ENCODE measurements at places on chromosomes 6 and 20.

GRCh38 chr6:43773050-43773979 is 3.3 kb downstream of the VEGFA start:
- peaks cover 1% of the 10 kb centered on the region for H3K36me3 ChIP-seq
- peaks cover 51% of the 10 kb centered on the region for H3K4me1 ChIP-seq
- no peak for DNase-seq
- peak overlapping the region; percentile 88 for H3K4me3 ChIP-seq

DNA sequence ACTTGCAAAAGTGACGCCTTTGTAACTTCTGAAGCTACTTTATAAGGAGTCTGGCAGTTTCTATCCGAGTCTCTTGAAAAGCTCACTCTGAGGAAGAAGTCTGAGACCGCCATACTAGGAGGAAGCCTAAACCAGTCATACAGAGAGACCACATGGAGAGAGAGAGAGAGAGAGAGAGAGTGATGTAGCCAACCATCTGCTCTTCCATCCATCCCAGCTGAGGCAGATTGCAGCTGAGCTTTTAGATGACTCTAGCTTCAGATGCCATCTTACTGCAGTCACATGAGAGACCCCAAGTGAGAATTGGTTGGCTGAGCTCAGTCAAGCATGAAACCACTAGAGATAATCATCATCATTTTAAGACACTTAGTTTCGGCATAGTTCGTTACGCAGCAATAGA is 15.0 kb upstream of the DTNBP1 start:
- no peak overlapping the region for H3K4me3 ChIP-seq
- no peak for DNase-seq
- no peaks in the 10 kb centered on the region for H3K27me3 ChIP-seq

DNA sequence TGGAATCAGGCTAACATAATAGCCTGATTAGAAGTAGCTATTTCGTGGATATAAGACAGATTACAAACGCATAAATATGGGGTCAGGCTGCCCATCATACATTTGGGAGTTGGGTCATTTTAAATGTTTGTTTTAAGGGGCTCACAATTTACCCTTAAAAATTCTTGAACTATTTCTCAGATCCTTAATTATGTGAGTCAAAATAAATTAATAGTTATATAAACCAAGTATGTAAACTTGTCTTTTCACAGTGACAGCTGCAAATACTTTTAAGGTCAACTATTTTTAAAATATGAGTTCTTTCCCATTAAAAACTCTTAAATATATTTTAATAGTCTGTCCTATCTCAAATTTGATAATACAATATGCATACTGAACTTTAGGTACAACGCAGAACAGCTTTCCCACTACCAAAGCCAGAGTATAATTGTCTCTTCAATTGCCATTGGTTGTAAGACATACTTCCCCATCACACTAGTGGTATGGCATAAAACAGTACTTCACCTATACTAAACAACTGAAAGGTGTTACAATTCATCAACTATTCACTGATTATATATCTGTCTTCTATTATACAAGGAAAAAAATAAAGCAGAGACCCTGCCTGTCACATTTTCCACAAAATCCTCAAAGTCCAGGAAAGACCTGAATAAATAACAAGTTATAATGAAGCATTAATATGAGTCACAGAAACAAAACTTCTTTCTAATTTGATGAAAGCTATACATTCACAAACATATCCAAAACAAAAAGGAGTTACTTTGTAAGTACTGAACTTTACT is 80.8 kb upstream of the COL21A1 start:
- no peak overlapping the region for H3K27ac ChIP-seq
- no peak overlapping the region for H3K4me3 ChIP-seq
- H3K36me3 ChIP-seq, result no peaks in the 10 kb centered on the region
- H3K4me1 ChIP-seq, result no peaks in the 10 kb centered on the region
- no peak for DNase-seq

DNA sequence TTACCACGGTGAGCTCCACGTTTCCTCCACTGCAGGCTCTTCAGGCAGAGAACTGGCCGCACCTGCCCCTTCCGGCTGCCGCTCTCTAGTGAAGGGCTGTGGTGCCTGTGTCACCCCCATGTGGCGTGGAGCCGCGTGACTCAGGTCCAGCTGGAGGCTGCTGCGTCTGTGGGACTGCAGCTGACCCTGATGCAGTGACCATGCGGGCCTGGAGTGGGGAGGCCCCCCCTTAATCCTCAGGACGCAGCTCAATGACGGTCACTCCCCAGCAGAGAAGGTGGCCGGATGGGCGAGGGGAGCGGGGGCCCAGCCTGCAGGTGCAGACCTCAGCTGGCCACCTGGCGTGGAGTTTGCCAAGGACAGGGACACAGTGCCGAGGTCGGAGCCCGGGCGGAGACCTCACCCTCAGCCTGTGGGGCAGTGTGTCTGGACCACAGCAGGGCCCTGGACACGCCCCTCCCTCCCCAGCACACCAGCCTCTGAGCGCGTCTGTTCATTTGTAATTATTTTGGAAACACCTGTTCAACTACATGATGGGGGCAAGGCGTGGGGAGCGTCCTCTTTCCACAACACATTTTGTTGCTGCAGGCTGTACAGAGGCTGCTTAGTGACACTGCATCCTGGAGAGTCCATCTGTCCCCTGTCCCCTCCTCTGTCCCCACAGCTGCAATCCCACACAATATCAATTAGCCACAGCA is 10.7 kb downstream of the BHLHE23 start:
- H3K27me3 ChIP-seq, result no peaks in the 10 kb centered on the region
- H3K36me3 ChIP-seq, result no peaks in the 10 kb centered on the region
- H3K4me3 ChIP-seq, result no peak overlapping the region
- no peak overlapping the region for H3K27ac ChIP-seq

DNA sequence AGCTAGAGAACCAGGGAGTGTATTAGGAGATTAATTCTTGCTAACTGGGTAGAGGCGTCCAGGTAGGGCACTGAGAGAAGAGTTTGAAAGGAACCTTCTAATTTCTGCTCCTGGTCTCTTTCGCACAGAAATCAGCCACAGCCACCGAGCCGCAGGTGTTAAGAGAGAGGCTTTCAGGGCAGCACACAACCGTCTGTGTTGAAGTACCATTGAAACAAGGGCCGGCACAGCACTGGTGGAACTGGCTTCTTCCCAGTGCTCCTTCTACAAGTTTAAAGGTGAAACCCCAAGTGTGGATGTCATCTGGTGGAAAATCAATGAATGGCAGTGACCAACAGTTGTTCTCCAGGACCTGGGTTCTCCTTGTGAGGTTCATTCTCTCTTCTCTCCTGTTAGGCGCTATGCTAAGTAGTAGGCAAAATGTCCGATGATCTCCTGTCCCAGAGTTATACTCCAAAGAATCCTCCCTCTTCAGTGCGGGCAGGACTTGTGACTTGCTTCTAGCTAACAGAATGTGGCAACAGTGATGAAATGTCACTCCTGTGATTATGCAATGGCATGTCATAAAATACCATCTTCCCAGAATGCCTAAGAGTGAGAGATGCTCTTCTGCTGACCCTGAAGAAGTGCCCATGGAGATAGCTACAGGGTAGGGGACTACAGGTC is 15.0 kb upstream of the RIN2 start:
- no peaks in the 10 kb centered on the region for H3K36me3 ChIP-seq
- H3K27me3 ChIP-seq, result no peaks in the 10 kb centered on the region
- no peaks in the 10 kb centered on the region for H3K4me1 ChIP-seq
- no peak overlapping the region for H3K27ac ChIP-seq
- no peak for DNase-seq
- H3K4me3 ChIP-seq, result no peak overlapping the region

DNA sequence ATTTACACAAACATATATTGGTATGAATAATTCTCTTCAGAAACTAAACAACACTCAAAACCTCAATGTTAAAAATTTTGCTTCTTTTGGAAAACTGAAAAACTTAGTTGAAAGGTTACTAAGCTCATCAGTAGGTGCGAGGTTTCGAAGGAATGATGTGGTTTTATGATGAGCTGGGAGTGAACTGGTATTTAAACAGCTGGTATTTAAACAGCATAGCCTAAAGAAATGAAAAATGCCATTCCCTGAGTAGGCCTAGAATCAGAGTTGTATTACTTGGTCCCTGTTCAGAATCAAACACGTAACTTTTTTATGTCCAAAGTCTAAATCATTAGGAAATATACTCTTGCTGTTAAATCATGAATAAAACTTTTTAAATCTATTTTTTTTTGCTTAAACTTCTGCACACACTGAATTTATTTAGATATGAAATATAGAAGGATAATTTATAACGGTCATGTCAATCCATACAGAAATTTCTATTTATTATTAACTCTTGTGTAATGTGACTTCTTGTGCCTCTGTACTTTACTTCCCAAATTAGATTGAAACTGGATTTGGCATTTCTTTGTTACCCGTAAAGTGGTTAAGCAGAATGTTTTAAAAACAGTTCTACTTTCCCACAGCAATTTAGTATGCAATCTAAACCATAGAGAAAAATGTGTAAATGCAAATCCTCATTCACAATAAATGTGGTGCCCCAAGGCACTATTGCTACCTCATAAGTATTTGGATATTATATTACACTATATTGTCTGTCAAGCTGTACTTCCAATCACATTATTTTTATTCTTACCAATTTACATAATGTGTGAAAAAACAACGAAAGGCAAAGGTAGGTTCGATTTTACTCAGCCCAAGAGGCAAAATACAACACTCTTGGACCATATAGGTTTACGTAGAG is 124.1 kb downstream of the HS3ST5 start:
- H3K4me1 ChIP-seq, result no peaks in the 10 kb centered on the region
- no peaks in the 10 kb centered on the region for H3K36me3 ChIP-seq
- no peak overlapping the region for H3K27ac ChIP-seq
- DNase-seq, result no peak
- no peak overlapping the region for H3K4me3 ChIP-seq

DNA sequence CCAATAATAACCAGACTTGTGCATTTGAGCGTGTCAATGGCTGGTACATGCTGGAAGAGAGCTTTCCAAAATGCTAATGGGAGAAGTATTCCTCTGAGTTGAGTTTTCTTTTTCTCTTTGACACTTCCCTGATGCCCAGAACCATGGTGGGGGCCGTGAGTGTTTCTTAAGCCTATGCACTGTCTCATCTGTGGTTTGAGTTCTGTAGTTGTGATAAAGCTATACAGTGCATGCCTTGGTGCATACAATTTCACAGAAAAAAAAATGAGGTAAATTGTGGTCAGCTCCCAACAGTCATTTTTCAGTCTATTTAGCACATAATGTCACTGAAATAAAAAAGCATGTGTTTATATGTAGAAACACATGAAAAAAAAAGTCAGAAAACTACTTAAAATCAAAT is 204.8 kb downstream of the HDGFL1 start:
- H3K27ac ChIP-seq, result no peak overlapping the region
- no peak overlapping the region for H3K4me3 ChIP-seq
- H3K36me3 ChIP-seq, result no peaks in the 10 kb centered on the region
- DNase-seq, result no peak

GRCh38 chr20:640674-641515 is 12.1 kb downstream of the SRXN1 start:
- no peaks in the 10 kb centered on the region for H3K36me3 ChIP-seq
- no peak overlapping the region for H3K27ac ChIP-seq
- no peak for DNase-seq
- H3K27me3 ChIP-seq, result no peaks in the 10 kb centered on the region

DNA sequence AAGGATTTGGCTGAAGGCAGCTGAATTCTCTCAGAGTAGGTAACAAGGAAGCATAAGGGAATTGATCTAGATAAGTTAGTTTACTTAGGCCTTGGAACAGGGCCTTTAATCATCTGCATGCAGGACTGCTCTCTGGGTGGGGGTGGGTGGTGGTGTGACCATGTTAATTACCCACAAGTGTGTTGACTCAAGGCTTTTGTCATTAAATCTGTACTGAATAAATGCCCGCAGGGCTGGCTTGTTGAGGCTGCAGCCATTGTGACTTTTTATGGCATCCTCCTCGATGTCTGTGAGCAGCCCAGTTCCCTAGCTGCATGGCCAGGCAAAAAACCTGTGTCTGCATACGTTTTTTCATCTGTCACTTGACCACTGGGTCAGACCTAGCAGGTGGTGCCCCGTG is 63.5 kb upstream of the ASCC3 start:
- no peaks in the 10 kb centered on the region for H3K36me3 ChIP-seq
- no peaks in the 10 kb centered on the region for H3K27me3 ChIP-seq
- H3K4me3 ChIP-seq, result no peak overlapping the region
- H3K4me1 ChIP-seq, result no peaks in the 10 kb centered on the region
- no peak overlapping the region for H3K27ac ChIP-seq
